ENCODE measurements at places on chromosomes 3 and 15.
A peak's percentile ranks its signal among the peaks of the same experiment; 100 is the strongest.

- no peak for DNase-seq
Measured at GRCh38 chr3:119368298-119368697, 74.1 kb downstream of the ARHGAP31 start.

DNA sequence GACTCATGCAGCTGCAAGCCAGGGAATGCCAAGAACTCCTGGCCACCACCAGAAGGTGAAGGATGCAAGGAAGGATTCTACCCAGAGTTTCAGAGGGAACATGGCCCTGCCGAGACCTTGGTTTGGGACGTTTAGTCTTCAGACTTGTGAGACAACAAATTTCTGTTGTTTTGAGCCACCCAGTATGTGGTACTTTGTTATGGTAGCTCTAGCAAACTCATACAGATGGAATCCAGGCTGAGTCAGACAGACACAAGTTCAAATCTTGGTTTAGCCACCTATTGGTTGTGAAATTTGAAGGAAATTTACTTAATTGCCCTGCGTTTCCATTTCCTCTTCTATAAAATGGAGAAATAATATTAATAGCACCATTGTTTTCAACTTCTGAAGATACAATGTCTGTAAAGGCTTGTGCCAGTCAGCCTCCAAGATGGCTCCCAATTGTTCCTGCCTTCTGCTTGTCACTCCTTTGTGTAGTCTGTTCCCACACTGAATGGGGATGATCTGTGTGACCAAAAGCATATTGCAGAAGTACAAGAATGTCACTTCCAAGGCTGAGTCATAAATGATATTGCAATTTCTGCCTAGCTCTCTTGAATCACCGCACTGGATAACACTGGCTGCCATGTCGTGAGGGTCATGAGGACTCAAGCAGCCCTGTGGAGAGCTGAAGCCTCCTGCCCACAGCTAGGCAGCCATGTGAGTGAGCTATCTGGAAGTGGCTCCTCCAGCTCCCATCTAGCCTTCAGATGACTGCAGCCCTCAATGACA, 223.5 kb upstream of the PROK2 start:
- DNase-seq: no peak

DNA sequence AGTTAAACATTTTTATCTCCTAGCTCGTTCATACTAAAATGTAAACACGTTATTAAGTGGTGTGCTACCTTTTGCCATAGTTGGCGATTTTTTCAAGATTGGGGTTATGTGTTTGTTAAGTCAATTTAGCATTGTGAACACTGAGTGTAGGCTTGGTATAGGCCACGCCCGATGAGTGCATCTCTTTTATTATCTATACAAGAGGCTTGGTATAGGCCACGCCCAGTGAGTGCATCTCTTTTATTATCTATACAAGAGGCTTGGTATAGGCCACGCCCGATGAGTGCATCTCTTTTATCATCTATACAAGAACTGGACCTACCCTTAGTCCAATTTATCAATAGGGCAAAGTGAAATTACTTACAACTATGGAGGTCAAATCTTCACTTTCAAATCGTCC, 70.4 kb downstream of the NIPA2 start:
- no peak for DNase-seq

DNA sequence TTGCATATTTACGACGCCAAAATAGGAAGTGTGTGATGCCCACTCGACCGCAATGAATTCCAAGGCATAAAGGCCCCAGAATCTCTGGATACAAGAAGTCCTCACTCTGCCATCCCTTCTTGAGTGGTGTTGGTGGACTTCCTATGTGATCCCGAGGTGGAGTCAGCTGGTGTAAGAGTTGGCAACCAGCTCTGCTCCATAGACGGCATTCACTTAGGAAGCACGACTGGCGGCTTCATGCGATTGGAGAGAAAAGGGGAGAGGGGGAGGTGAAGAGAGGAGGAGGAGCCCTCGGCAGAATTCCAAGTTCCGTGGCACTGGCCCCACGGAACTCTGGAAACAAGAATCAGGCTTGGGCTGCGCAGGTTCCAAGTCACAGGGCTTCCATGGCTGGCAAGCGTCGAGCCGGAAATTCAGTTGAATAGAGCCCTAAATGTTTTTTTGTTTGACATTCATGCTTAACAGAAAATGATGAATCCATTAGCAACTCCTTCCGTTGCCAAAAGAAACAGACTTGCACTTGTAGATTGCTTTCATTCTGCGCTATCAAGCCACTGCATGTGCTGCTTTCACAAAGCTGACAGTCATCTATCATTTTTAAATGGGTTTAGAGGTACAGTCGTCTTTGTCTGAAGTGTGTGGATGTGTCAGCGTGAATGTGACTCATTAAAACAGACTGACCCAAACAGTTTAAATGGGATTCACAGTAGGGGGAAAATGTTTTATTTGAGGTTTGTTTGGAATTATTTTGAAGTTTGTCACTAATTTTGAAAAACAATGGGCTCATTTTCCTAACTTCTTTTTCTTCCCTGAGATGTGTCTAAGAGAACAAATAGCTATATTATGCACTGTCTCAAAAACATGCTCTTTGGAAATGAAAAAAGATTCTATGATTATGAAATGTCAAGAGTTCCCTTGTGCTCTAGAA, 428.3 kb upstream of the ATP11B start:
- DNase-seq: no peak

DNA sequence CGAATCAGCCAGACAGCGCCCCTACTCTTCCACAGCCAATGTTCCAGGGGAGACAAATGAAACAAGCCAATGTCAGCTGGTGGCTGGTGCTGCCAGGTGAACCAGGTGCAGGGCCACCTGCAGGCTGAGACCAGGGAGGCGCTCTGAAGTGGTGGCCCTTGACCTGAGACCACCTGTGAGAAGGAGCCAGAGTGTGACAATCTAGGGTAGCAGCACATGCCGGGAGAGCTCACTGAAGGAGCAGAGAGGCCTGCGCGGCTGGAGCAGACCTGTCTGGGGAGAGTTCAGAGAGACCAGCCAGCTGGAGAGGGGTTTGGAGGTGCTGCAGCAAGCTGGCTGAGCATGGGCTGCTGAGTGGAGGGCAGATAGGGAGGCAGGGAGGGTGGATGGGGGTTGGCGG, 693 bp upstream of the STAB1 start:
- no peak for DNase-seq

GRCh38 chr3:149245738-149246451, 24.3 kb upstream of the CP start:
- no peak for DNase-seq

DNA sequence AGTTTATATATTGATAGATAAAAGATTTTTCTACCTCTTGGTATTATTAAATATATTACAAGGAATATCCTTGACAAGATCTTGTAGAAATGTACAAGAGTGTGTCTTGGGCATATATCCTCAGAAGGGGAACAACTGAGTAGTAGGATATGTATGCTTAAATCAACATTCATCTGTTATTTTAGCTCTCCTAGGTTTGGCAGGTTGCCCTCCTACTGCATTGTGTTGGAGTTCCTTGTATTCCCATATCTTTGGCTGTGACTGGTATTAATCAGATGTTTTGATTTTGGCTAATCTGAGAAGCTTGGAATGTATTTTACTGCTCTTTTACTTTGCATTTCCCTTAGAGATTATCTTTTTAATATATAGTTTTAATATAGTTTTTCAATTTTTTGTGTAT, 4.6 kb downstream of the MYRIP start:
- no peak for DNase-seq

DNA sequence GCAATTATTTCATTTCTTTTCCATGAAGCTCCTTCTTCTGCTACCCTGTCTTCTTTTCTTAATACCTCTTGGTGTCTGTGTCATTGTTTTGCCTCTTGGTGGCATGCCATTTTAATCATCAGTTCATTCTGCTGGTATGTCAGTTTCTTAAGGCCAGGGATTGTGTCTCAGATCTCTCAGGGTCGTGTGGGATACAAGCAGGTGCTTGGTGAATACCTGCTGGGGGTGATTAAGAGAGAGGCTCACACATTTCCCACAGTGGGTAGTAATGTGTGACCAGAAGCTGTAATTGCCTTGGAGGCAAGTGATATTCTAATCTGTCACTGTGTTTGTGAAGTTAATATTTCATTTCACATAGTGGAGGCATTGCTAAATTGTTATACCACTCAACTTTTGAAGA, 361.4 kb upstream of the TRIM42 start:
- no peak for DNase-seq

- no peak for DNase-seq
Measured at GRCh38 chr15:67225336-67225735, 29.1 kb downstream of the AAGAB start.

DNA sequence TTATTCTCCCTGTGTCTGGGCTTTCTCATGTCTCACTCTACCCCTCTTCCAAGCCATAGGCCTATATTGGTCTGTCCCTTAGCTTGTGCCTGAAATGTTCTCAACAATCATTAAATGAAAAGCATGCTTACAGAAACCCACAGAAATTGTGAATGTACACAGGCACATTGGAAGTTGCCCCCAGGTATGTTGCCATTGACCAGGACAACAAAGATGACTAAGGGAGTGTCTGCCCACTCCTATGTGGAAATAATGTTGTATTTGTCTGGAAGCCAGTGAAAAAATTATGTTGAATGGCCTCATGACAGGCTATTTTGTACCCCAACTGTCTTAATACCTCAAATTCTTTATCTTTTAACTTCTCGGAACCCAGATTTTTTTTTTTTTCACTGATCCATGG, 102.0 kb downstream of the TPRG1 start:
- no peak for DNase-seq

GRCh38 chr3:123332124-123332641, 116.7 kb downstream of the ADCY5 start:
- peak; percentile 60 for DNase-seq

DNA sequence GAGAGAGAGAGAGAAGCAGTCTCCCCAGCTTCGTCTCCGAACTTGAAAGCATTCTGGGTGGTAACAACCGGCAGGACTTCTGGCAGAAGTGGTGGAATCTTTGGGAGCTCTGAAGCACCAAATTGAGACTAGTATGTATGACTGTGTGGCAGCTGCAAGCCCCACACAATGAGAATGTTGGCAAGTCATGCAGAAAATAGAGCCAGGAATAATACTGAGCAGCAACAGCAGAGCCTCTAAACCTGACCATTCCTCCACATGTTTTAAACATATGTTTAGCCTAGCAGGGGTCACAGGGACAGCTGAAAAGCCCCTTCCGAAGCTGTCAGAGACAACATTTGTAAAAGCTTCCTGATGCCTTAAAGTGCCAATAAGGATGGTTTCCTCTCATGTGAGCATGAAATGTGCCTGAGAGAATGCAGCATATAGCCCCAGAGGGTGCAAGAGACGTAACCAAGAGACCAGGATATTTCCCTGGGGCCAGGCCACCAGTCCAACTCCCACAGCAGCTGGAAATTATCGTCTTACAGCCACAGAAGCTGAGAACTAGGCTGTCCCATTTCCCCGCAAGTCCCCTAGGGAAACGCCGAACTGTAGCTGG, 178.6 kb upstream of the CCDC54 start:
- DNase-seq: no peak

- DNase-seq: no peak
Measured at GRCh38 chr15:88535100-88535499, 11.4 kb downstream of the DET1 start.

- DNase-seq: peak; percentile 60
Measured at GRCh38 chr3:36763850-36764703, at the start of gene DCLK3. Gene DCLK3 (minus strand): TSS chr3:36764553. CDS start chr3:36764263, 290 bp downstream.

- DNase-seq: no peak
Measured at GRCh38 chr3:125117631-125118191, 61.9 kb upstream of the HEG1 start.

- DNase-seq: no peak
Measured at GRCh38 chr3:197308591-197308990, 10.2 kb upstream of the DLG1 start.

DNA sequence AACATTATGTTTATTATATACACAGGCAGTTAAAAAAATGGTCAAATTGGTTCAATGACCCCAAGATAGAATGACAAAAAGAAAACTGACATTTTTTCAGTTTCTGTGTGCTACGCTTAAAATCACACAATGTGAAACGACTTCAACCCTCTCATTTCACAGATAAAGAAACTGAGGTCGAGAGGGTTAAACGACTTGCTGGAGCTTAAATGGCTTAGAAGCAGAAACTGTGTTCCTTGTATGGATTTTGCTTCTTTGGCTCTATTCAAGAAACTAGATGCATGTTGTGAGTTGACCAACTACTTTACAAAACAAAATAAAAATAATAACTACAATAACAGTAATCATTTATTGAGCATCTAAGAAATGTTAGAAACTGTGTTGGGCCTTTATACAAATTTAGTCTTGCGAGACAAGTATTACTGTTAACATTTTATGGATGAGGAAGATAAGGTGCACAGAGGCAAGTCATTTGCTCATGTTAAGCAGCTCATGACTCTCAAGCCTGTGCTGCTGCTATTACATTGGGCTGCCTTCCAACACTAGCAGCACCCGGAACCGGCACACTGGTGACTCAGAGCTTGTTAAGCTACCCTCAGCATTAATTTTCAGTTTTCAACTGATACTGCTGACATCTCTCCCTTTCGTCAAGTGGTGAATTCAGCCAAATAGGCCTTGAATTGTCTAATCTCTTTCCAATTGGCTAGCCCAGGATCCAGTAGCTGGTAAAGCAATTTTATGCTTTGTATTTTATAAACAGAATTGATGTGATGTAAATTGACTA, 487.6 kb downstream of the NAALADL2 start:
- peak; percentile 39 for DNase-seq

DNA sequence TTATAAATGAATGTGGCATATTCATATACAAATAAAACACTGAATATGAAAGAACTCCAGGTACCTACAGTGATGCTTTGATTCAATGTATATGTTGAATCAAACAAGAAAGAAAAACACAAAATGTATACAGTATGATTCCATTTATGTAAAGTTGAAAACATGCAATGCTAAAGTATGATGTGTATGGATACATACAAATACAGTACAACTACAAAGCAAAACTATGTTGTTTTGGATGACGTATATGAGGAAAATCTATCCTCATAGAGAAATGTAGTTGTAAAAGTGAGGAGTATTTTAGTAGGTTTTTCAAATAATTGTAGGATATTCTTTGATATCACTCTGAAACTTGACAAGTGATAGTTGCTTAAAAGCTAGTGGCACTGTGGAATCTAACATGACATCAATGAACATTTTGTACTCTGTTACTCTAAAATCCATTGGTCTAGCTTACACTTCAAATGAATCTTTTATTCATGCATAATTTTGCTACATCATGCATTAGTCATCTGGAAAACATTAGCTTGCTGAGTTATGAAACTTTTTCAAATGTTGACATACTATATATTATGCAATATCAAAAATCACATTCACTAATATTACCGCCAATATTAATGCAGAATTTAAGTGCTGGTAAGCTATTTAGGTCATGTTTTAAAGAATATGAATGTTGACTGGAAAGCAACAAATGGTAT, 278.1 kb upstream of the CHRNA7 start:
- no peak for DNase-seq

- DNase-seq: no peak
Measured at GRCh38 chr3:14663396-14664135, 11.4 kb upstream of the C3orf20 start.

DNA sequence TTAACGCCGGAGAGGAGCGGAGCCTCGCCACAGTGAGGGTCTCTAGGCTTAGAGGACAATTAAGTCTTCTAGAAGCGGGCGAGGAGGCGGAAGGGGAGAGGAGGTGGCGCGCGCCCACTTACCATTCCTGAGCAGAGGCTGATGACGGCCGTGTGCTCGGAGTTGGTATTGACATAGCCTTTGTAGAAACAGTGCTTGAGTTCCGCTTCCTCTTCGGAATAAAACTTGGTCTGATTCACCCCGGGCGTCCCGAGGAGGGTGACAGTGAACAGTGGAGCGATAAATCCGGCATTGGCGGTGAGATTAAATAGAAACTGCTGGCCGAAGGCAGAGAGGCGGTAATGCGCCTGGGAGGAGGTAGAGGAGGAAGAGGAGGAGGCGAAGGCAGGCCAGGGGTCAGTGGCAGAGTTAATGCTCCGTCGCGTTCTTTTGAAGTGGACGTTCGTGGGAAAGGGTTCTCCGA, 1.3 kb downstream of the ADAMTS9 start:
- peak; percentile 40 for DNase-seq

Measured in pancreas (tissue), 10 donors.